ENCODE measurements at places on chromosomes 6 and 20. TPM values are rescaled to one million over a fixed set of nuclear protein-coding genes. Genes with fewer than 3 reads are reported as not detected.

HNF4A gene
- polyA plus RNA-seq: 0.15 TPM

SAMD3 gene
- polyA plus RNA-seq: 2.7 TPM

GRIK2 gene
- 0.97 TPM for polyA plus RNA-seq

POU5F1 gene
- 0.41 TPM for polyA plus RNA-seq

IL17F gene
- polyA plus RNA-seq: not detected

MOG gene
- polyA plus RNA-seq: 0.05 TPM

TP53INP2 gene
- 6.9 TPM for polyA plus RNA-seq

C6orf141 gene
- 5.2 TPM for polyA plus RNA-seq

TFAP2C gene
- 0.18 TPM for polyA plus RNA-seq

TRIM10 gene
- not detected for polyA plus RNA-seq

NOL4L gene
- 7.6 TPM for polyA plus RNA-seq

CCM2L gene
- polyA plus RNA-seq: 8.9 TPM

SLC22A16 gene
- 0.63 TPM for polyA plus RNA-seq

Measured in ovary (tissue), 10 donors.